ENCODE measurements at places on chromosomes 1 and 21. TPM values are rescaled to one million over a fixed set of nuclear protein-coding genes. Genes with fewer than 3 reads are reported as not detected.

GRCh38 chr1:114725230-114725629, 8.7 kb upstream of the NRAS start:
- peaks cover 2% of the 10 kb centered on the region for H3K4me1 ChIP-seq
- H3K36me3 ChIP-seq = peaks cover 5% of the 10 kb centered on the region
- H3K27me3 ChIP-seq = no peaks in the 10 kb centered on the region
- no peak for DNase-seq
- H3K27ac ChIP-seq = peak overlapping the region; percentile 83

DNA sequence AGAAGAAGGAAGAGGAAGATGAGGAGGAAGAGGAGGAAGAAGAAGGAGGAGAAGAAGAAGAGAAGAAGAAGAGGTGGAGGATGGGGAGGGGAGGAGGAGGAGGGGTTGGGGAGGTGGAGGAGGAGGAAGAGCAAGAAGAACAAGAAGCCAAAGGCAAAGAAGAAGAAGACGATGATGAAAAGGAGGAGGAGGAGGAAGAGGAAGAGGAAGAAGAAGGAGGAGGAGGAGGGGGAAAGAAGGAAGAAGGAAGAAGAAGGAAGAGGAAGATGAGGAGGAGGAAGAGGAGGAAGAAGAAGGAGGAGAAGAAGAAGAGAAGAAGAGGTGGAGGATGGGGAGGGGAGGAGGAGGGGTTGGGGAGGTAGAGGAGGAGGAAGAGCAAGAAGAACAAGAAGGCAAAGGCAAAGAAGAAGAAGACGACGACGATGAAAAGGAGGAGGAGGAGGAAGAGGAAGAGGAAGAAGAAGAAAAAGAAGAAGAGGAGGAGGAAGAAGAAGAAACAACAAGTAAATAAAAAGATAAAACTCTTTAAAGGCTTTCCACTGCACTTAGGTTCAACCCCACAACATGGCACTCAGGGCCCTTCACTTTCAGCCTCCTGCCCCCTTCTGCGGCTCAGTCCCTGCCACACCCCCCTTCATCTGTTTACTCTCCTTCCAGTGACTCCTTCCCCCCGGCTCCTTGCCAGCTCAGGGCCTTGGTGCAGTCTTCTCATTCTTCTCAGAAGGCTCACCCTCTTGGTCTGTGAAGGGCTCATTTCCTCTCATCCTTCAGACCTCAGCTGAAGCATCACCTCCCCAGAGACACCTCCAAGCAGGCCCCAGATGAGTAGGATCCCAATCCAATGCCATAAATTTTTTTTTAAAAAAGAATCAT, 114.0 kb downstream of the KCNN3 start:
- peak overlapping the region; percentile 53 for H3K27ac ChIP-seq
- H3K4me3 ChIP-seq = no peak overlapping the region
- H3K36me3 ChIP-seq = no peaks in the 10 kb centered on the region
- no peaks in the 10 kb centered on the region for H3K27me3 ChIP-seq
- peaks cover 29% of the 10 kb centered on the region for H3K4me1 ChIP-seq

SGIP1 gene
- not detected for total RNA-seq

TSPAN2 gene
- total RNA-seq = 0.68 TPM

CASQ2 gene
- total RNA-seq = not detected

CFHR4 gene
- not detected for total RNA-seq

Measured in naive thymus-derived CD8-positive, alpha-beta T cell (primary cell).